ENCODE measurements at places on chromosomes 1 and 21. TPM values are rescaled to one million over a fixed set of nuclear protein-coding genes. Genes with fewer than 3 reads are reported as not detected.

The DMBX1 gene
- not detected for total RNA-seq

DNA sequence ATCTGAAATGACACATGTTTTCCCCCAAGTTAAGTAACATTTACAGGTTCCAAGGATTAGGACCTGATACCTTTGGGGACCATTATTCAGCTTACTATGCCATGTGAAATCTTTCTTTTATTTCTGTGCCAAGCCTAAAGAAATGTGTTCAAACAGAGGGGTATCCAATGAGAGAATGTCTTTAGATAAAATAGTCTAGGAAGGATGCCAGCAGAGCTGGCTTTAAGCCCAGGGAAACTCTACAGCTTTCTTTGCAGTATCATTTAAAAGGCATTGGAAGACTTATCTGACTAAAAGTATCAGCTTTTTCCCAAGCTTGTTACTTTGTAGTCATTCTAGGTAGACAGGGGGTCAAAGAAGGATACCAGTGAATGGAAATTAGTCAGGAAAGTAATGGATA lies 860.4 kb downstream of the PLA2G4A start:
- DNase-seq, result no peak

DNA sequence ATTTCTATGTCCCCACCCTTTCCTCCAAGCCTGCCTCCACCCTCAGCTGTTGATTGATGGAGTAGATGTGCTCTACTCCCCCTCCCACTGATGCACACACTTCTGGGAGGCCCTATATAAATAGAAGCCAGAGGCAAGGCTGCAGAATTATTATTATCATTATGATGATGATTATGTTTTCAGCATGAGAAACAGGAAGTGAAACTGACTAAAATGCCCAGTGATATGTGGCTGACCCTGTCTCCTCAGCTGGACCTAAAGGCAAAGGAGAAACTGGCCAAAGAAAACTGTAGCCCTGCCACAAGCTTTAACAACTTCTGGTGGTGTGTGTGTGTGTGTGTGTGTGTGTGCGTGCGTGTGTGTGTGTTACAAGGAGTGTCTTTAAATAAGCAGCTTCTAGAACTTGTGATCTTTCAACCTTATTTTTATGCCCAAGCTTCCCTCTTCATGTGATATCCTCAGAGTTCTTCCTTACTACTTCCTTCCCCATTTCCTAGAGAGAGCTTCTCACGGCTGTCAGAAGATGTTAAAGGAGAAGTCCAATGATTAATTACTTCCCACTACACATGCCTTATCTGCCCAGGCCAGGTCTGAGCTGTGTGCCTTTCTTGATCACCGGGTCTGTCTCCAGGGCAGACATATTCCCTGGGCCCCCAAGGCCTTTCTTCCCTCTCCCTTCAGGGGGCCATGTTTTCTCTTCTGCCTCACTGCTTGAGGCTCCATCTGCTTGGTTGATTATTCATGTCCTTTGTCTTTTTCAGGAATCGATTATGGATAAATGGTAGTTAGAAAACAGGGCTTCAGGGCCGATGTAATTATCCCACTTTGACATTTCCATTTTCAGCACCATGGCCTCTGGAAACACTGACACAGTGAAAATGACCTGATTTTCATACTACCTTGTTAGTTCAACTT lies 11.6 kb upstream of the MAPKAPK2 start:
- no peak for DNase-seq

GRCh38 chr1:198560161-198560560 lies 19.7 kb upstream of the ATP6V1G3 start:
- no peak for DNase-seq
